ENCODE measurements at places on chromosomes 1 and 21.

DNA sequence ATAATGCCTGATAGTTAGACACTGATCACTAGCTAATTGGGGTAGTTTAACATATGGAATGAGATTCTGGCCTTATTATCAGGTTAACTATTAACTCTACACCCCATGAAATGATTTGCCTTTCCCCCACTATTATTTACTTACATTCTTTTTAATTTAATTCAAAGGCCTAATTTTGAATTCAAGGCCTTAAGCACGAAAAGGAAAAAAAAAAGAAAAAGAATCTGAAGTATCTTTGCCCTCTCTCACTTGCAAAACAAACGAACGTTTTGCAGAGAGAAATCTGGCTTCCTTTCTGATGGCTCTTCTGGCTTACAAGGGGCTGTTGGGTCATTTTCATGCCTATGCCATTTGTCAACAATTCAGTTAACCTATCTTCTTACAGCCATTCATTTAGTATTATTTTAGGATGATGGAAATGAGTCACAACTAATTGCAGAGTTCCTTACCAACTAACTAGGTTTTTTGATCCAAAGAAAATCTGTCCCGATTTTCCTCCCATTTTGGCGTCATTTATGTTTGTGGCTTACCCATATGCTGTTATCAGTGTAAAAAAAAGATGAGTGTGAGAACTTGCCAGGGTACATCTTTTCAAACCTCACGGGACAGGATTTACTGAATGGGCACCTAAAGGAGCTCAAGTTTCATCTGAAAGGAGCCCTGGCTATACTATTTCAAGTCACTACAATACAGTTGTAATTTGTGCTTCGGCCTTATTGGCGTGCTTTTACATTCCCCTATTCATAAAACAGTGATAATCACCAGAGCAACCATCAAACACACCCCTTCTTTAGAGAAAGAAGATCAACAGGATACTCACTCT lies 1.9 kb upstream of the ERRFI1 start:
- no peak for DNase-seq
- peak overlapping the region; percentile 67 for H3K4me3 ChIP-seq
- no peaks in the 10 kb centered on the region for H3K36me3 ChIP-seq
- H3K27ac ChIP-seq: peak overlapping the region; percentile 93
- no peaks in the 10 kb centered on the region for H3K27me3 ChIP-seq

GRCh38 chr1:6465461-6466005 lies 440 bp downstream of the TNFRSF25 start:
- no peak overlapping the region for H3K4me3 ChIP-seq
- peaks cover 18% of the 10 kb centered on the region for H3K36me3 ChIP-seq
- peaks cover 4% of the 10 kb centered on the region for H3K27me3 ChIP-seq
- H3K4me1 ChIP-seq: no peaks in the 10 kb centered on the region
- H3K27ac ChIP-seq: no peak overlapping the region

DNA sequence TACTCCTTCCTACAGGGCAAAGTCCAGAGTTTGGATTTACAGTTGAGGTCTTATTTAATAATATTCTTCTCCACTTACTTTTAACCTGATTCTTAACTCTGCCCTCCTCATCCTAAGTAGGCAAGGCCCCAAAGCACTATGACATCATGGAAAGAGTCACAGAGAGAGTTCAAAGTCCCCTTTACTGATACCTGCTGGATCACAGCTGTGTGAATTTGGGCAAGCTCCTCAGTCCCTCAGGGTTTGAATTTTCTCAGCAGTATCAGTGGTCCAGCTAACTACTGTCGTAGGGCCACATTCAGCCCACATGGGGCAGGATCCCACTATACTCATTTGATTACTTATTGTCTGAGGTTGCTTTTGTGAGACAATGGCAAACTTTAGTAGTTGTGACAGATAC lies 16.0 kb downstream of the TYW3 start:
- H3K36me3 ChIP-seq: peaks cover 42% of the 10 kb centered on the region
- H3K4me1 ChIP-seq: no peaks in the 10 kb centered on the region
- DNase-seq: no peak
- H3K27me3 ChIP-seq: no peaks in the 10 kb centered on the region
- H3K4me3 ChIP-seq: no peak overlapping the region

DNA sequence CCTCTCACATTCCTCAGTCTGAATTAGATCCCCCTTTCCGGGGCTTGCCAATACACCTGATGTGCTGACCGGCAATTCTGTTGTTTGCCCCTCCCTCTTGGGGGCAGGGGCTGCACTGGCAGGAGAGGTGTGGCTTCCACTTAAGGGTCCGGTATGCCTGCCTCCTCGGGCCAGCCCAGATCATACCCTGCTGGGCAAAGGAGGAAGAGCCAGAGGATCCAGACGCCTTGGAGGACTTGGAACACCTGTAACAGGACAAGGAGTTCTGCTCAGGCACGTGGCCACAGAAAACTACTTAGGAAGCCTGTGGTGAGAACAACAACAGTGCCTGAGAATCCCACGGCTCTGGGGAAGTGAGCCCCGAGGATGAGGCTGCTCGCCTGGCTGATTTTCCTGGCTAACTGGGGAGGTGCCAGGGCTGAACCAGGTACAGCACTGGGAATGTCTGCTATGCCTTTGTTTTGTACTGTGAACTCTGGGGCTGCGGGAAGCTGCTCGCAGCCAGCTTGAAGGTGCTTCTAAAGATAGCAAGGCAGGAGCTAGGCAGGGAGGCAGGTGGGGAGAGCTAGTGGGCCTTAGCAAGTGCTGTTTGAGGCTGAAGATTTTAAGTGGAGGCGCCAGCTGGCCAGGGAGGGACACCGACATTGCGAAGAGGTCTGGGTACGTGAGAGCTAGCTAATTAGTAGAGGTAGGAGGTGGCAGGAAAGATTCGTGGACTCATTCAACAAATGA lies at the start of gene SMPDL3B:
Gene SMPDL3B, plus strand, starts transcription at position 183 of the 732 bp plus-strand sequence. Its CDS starts 184 bp downstream, at position 367.
- peak within 1 kb of the TSS; percentile 67 for H3K27ac ChIP-seq
- H3K4me3 ChIP-seq: peak within 1 kb of the TSS; percentile 69
- H3K27me3 ChIP-seq: peaks cover 23% of the 10 kb centered on the region
- H3K4me1 ChIP-seq: peaks cover 10% of the 10 kb centered on the region

Measured in mesothelial cell of epicardium (in vitro differentiated cells).